CD4-positive, alpha-beta T cell treated with Interleukin-21 for 1 hour (primary cell): ENCODE measurements at places on chromosomes 1 and 21.

DNA sequence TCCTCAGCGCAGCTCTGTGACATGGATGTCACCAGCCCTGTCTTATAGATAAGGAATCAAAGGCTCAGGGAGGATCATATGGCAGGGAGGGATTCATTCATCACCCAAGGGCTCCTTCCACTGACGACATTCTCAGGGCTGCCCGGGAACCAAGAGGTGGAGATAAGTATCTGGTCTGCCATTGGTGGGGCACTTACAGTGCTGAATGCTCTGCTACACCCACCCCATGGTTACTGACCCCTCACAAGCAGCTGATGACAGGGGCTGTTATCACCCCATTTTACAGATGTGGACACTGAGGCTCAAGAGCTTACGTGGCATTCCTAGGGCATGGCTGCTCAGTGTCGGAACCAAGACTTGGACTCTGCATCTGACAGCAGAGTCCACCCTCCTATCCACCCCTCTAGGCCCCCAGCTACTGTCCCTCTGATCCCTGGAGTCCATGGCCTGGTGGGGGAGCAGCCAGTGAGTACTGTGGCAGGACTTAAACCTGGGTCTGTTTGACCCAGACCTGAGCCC, 155.1 kb downstream of the PTPRU start:
- DNase-seq = no peak

DNA sequence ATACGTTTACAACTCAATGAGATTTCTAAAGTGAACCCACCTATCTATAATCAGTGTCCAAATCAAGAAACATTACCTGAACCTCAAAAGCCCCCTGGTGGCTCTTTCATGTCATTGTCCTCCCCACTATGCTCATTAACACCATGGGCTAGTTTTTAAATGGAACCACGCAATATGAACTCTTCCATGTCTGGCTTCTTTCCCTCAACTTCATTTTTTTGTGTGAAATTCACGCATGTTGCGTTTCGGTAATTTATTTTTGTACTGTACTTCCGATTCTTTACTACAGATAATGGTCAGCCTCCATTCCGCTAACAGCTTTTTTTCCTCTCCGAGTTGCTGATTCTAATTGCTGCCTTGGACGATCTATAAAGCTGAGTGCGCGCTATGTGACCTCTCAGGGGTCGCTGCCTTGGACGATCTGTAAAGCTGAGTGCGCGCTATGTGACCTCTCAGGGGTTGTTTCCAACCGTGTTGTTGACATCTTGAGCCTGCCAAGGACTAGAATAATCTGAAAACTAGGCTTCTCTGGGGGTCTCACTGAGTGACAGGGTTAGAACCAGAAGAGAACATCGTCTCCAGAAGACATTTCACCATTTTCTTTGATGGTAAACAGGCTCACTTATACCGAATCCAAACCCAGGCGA, 1.1 kb upstream of the CACYBP start:
- DNase-seq = peak; percentile 84

DNA sequence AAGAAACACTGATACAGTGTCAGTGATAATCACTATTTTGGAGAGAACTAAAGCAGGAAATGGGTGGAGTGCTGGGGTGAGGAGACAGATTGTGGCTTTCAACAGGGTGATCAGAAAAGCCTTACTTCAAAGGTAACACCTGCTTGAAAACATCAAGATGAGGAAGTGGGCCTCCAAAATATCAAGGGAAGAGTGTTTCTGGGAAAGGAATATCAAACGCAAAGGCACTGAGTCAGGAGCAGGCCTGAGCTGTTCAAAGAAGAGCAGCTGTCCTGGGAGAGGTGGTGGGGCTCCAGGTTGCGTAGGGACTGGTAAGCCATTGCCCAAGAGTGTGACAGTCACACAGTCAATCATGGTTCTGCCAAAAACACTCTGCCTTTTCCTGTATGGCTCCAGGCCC, 47.1 kb upstream of the ATP1A1 start:
- peak; percentile 65 for DNase-seq

- peak; percentile 89 for DNase-seq
Measured at GRCh38 chr1:156114101-156114918, at the start of gene LMNA. Gene LMNA (plus strand): TSS chr1:156114711. CDS start chr1:156114919, 208 bp downstream.

DNA sequence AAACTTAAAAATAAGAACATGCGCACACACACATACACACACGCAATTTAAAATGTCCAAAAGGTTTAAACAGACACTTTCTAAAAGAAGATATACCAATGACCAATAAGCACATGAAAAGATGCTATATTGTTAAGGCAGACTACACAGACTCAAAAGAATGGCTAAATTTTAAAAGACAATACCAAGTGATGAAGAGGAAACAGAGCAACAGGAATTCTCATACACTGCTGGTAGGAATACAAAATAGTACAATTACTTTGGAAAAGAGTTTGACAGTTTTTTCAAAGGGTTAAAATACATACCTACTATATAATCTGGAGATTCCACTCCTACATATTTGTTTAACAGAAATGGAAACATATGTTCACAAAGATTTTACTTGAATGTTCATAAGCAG, 239.6 kb upstream of the SAMSN1 start:
- DNase-seq = no peak

DNA sequence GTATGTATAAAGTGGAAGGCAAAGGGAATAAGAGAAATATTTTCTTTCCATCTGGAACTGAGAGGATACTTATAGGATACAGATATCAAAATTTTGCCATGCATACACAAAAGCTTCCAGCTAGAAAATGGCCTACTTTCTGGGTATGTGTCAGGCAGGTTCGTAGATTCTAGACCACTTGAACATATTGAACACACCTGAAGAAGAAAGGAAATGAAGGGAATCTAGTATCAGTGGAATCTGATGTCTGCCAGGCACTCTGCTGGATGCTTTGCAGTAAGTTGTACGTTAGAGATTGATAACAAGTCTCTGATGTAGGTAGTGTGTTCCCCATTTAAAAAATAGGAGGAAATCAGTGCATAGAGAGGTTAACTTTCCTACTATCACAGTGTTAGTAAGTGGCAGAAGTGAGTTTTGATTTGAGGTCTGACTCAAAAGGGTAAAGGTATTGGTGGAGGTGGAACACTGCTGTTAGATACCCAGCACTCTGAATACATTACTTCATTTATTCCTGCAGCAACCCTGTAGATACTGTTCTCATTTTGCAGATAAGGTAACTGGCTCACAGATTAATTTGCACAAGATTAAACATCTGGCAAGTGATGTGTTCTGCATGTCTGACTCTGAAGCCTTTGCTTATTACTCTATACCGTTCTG, 3.0 kb downstream of the CAMSAP2 start:
- DNase-seq = no peak
